ENCODE measurements at places on chromosomes 12 and 14.
A peak's percentile ranks its signal among the peaks of the same experiment; 100 is the strongest.

DNA sequence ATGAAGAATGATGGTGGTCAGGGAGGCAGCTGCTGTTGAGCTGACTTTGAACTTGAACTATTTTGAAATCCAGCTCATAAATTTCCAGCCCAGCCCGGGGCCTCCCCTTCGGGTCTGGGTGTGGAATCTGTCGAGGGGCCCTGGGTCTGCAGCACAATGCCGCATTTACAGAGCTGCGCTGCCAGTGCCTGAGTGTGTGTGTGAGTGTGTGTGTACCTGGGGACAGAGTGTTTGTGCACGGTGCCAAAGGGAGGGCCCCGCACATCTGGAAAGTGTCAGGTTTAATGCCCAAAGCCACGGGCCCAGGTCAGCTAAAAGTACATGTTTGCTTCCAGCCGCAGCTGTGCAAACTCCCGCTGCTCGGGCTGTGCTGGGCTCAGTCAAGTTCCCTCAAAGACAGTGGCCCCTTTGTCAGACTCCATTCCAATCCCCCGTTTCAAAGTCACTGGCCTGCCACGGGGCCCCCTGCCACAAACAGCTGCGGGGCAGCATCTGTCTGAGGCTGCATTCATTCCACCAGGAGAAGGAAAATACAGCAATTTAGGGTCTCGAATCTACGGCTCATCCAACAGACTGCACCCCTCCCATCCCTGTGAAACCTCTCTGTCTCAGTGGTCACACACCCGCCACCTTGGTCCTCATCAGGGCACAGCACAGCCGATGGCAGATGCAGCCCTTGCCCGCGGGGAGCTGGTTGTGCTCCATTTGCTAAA is 16.3 kb upstream of the RFLNA start:
- no peak for DNase-seq

- no peak for DNase-seq
These were observed 555.6 kb downstream of the CCER1 start for GRCh38 chr12:90399357-90399756.

DNA sequence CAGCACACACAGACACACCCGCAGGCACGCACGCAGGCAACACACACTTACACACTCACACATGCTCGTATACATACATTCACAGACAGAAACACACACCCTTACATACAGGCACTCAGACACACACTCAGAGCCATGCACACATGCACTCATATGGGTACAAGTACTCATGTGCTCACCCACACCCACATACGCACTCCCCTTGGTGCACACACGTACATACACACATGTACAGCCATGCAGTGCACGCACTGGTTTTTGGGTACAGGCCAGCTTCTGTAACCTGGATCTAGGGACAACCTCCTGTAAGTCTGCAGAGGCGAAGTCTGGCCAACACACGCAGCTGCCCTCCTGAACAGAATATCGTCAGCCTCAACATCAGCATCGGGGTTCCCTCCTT is 221.3 kb upstream of the RTL1 start:
- DNase-seq: no peak

- no peak for DNase-seq
These were observed 111.6 kb upstream of the PTPRB start for GRCh38 chr12:70748809-70749208.

- no peak for DNase-seq
These were observed 3.4 kb upstream of the DYRK2 start for GRCh38 chr12:67645126-67645525.

- DNase-seq: no peak
These were observed 1.6 kb downstream of the TULP3 start for GRCh38 chr12:2892246-2892645.

DNA sequence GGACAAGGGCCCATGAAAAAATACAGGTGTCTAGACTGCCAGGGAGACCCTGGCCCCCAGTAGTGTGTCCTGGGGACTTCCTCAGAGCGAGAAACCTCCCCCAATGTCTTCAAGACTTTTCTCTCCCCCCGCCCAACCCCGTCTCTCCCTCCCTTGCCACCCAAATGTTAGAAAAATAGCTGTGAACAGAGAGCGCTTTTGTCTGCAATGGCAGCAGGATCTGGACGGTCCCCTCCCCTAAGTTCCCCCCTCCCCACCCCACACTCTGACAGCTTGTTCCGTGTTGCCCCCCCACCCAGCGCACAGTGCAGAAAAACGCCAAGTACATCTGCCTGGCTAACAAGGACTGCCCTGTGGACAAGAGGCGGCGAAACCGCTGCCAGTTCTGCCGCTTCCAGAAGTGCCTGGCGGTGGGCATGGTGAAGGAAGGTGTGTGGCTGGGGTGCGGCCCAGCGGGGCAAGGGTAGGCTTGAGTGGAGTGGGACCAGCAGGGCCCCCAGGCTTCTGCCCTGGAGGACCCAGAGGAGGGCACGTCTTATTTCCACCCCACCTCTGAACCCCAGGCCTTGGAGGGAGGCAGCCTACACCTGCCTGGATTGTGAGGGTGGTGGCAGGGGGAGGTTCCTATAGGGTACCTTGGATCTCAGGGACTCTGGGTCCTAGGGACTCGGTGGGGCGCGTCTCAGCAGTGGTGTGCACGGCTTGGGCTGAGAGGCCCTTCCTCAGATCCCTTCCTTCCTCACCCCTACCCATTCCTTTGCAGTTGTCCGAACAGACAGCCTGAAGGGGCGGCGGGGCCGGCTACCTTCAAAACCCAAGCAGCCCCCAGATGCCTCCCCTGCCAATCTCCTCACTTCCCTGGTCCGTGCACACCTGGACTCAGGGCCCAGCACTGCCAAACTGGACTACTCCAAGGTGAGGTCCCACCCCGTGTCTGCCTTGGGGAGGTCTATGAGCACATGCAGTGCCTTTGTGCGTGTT is 4.8 kb downstream of the NR4A1 start:
- DNase-seq: no peak

DNA sequence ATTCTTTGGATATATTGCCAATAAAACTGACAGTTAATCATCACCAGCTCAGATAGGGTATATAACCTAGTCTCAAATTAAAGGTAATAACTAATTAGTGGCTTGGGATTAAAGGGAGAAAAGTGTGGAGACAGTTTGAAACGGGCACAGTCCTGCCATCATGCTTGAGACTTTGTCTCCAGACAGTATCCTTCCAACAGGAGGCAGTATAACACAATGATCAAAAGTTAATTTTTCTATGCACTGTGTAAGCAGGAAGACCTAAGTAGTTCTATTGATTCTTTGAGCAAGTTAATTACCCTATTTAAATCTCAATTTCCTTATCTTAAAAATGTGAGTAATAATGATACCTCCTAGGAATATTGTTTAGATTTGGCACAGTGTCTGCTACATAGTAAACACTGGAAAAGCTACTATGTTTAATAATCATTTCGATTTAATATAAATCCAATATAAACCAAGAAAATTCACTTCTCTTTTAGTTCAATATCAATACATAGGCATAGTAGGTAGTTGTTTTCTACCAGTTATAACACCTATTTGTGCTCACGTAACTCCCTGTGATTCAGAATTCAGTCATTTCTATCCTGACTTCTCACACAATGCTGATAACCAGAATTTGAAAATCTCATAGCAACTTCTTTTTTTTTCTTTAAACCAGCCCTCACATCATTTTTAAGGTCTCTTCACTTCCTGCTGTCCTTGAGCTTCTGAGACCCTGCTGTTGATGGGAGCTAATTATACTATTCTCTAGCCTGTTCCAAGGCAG is 53.7 kb downstream of the GALNT4 start:
- peak; percentile 62 for DNase-seq

- no peak for DNase-seq
These were observed 64.4 kb downstream of the TTLL5 start for GRCh38 chr14:75725481-75725880.

GRCh38 chr12:120346681-120347080 is 19.1 kb upstream of the PLA2G1B start:
- no peak for DNase-seq

- no peak for DNase-seq
These were observed 545 bp downstream of the PPFIA2 start for GRCh38 chr12:81758421-81759189.

GRCh38 chr14:90698379-90698869 is 117.8 kb downstream of the TTC7B start:
- no peak for DNase-seq

DNA sequence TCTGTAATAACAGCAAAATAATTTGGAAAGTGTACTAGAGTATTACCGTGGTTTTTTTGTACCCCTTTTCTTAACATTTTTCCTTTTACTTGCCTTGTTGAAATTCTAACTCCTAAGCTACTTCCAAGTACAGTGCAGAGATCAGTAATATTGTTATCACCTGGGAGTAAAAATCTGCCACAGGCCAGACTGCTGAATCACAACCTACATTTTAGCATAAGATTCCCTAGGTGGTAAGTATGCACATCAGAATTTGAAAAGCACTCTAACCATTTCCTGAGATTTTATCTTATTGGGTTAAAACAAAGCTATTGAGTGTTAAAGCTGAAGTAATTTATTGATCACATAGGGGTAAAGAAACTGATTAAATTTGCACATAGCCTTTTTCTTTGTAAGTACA is 55.2 kb upstream of the KCNH3 start:
- no peak for DNase-seq

GRCh38 chr12:46153268-46153872 is 115.5 kb downstream of the SLC38A1 start:
- peak; percentile 52 for DNase-seq

- no peak for DNase-seq
These were observed 50.3 kb downstream of the BCAT1 start for GRCh38 chr12:24898606-24899005.

All from KBM-7 (cell line).